ENCODE measurements at places on chromosomes 1 and 21.

DNA sequence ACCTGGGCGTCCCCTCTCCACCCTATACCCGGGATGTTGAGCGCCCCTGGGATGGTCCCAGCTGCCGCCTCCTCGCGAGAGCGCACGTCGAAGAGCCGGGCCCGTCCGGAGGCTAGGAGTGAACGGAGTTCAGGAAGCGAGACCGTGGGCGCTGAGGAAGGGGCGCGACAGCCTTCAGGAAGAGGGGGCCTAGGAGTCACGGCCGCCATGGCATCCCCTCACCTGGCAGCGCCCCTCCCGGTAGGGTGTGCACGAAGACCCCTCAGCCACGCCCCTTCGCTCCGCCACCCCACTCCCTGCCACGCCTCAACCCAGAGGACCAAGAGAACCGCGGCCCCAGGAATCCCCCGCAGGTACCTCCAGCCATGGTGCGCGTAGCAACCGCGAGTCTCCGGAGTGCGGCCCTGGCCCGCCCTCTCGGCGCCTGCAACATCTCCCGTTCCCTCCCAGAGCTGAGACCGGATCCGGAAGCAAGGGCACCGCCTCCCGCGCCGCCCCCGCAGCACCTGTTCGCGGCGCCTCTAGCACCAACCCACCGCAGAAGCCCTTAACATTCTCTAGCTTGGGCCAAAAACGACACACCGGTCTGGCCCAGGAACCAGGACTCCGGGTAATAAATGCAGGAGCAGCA, at the start of gene TSTD1:
TSTD1 (minus strand) TSS at position 442 of the 631 bp plus-strand sequence; CDS start at position 367, 75 bp downstream.
- DNase-seq = no peak

- no peak for DNase-seq
Measured at GRCh38 chr1:164772635-164773034, 213.7 kb downstream of the PBX1 start.

DNA sequence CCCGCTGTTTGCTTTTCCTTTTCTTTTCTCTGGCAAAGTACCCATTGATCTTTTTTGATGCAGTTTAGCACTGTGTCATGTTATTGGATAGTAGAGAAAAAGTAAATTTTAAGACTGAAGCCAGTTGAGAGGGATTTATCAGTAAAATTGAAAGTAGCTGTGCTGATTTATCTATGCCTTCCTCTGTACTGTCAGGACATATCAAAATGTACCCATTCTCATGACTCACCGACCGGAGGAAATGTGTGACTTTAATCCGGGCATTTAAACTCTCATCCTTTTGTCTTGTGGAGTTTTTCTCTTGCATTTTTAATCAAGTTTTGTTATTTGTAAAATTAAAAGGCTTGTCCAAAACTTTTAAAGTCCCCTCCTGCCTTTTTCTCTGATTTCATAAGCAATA, 276.6 kb upstream of the FMN2 start:
- DNase-seq = no peak

- no peak for DNase-seq
Measured at GRCh38 chr1:190416239-190416638, 61.4 kb downstream of the BRINP3 start.

DNA sequence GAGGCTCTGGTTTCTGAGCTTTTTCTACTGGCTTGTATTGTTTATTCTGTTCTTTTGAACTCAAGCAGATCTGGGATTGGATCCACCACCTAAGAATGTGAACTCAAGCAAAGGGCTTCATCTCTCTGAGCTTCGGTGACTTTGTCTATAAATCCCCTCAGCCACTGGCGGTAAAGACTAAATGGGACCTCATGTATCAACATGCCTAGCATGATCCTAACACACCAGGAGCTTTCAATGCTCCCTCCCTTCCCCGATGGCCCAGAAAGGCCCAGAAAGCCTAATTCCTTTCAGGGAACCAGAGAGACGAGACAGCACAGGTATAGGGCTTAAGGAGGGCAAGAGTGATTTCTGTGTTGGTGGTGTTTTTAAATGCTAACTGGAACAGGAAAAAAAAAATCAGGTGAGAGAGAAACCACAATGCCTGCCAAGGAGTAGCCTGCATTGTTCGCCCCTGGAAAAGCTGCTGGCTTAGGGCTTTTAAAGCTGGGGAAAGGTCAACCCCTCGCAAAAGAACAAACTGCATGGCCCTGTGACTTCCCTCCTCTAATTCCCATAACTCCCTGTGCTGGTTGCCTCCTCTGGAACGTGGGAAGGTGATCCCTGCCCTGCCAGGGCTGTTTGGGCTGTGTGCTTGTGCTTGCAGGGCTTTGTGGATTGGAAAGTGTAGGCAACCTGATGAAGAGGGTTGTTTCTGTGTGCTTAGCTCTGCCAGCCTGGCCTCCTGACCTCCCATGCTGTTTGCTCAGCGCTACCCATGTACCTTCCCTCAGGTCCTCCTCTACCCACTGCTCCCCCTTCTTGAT, 147.0 kb downstream of the PLPP3 start:
- DNase-seq = no peak

- no peak for DNase-seq
Measured at GRCh38 chr1:172238965-172239364, 181.5 kb upstream of the C1orf105 start.

- DNase-seq = peak; percentile 89
Measured at GRCh38 chr1:8525558-8526275, 207.8 kb downstream of the SLC45A1 start.

DNA sequence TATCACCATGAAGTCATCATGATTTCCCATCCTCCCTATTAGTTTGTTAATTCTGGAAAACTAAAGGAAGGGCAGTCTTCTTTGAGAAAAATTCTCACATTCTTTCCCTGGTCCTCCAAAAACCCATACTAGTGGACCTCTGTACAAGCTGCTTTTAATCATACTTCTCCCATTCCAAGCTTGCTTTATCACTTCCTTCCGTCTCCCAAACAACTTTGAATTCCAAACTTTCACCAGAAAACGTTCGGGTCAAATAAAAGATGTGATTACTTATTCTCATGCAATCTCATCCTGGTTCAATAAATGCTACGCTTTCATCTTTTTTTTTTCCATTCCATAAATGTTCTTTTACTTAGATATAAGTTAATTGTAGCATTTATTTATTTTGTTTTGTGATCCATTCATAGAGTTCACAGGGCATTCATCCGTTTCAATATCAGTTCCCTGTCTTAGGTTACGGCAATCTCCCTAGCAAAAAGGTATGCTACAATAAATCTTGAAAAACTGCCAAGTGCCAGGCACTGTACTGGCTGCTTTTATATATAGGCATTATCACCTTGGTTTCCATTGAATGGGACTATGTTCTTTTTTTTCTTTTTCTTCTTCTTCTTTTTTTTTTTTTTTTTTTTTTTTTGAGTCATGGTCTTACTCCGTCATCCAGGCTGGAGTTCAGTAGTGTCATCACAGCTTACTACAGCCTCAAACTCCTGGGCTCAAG, 100.2 kb upstream of the GREM2 start:
- DNase-seq = no peak

DNA sequence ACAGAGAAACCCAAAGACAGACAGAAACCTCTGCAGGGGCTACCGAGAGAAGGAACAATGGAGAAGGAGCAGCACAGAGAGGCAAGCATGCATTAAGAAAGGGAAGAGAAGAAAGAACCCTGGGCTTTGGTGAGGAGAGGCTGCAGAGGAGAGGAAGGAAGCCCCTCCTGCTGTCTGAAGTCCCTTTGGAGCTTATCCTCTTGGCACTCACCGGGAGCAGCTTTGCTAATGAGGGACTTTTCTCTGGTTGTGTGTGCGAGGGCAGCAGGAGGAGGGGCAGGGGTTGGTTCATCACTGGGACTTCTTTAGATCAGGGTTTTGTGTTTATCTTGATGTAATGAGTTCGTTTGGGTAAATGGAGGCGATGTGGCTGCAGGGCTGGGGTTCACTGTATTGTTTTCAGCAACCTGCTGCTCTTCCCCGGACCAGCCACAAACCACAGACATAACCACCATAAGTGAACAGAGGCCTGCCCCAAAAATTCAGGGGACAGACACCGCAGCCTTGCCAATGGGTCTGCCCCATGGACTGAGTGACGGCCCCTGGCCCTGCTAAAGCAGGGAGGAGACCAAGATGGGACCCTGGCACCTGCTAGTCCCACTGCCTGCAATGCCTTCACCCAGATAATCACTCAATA, 100.6 kb downstream of the KCND3 start:
- DNase-seq = no peak

- DNase-seq = no peak
Measured at GRCh38 chr1:32272557-32273390, 19.1 kb upstream of the HDAC1 start.

- no peak for DNase-seq
Measured at GRCh38 chr1:226692823-226693222, 46.3 kb downstream of the ITPKB start.

DNA sequence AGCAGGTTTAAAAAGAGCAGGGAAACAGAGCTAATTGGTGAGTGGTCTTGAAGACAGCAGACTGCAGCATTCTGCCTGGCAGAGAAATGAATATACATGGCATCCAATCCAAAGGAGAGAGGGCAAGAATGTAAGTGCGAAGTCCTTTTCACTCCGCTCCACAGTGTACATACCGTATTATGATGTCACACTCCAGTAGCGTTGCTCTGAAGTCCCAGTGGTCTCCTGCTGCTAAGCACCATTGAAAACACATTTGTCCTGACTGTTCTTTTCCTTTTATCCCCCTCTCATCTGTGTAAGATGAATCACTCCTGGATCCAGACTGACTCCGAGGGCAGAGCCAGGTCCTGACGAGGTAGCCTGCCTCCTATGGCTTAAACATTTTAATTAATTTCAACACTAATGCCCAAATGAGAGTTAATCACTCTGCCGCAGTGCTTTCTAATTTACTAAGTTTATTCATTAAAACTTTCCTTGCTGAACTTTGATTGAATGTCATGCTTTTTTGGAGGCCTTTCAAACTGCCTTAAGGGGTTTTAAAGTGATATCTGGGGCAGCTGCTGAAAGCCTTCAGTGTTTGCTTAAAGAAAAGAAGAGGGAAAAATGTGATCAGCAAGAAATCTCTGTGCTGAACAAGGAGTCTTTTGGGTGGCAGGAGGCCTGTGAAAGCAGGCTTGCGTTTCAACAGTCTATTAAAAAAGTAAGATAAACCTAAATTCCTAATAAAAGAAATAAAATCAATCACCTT, 227.2 kb downstream of the ATG4C start:
- no peak for DNase-seq

DNA sequence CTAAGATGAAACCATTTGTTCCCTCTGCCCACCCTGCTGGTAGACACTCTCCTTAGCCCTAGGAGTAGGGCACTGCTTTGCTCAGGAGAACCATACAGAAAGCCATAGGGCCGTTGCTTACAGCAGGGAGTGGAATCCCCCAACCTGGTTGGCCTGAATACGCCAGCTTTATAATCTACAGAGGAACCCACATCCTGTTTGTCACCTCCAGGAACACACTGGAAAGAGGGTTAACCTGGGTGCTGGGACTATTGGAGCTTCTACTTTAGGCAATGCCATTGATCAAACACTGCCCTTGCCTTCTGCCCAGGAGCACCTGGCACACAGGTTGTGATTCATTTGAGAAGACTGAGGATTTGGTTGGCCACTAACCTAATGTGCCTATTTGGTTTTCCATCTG, 124.8 kb downstream of the TNR start:
- DNase-seq = no peak

- DNase-seq = no peak
Measured at GRCh38 chr1:2267051-2267830, 39.1 kb downstream of the SKI start.

DNA sequence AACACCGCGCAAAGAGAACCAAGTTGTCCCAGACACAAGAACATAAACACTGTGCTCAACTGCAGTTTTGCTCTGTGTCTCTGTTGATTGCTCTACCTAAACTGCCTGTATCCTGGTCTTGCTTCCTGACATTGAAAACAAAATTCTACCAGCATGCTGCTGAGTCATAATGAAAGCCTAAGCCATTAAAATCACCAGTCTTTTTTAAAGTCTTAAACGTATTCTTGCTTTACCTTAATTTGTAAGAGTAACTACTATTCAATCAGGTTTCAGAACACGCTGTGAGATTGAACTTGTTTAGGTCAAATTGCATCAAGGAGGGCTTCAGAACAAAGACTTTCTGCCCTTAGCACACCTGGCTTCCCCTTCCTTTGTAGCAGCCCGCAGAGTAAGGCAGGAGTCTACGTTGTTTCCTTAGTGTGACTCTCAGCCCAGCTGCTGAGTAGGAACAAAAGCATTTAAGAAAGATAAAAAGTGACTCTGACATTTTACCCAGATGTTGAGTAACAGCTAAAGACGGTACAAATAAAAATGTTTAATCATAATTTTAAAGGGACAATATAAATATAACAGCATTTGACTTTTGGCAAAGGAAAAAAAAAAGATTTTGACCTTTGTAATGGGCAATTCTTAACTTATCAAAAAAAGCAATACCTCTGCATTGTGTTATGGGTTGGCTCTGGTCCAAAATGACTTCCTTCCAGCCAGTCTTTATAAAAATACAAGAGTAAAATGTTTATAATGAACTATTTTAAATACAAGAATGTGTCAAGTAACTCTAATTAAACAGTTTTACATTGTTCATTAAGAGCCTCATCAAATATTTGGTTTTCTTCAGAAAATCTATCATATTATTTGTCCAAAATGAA, 186.9 kb upstream of the ADGRL4 start:
- DNase-seq = no peak

DNA sequence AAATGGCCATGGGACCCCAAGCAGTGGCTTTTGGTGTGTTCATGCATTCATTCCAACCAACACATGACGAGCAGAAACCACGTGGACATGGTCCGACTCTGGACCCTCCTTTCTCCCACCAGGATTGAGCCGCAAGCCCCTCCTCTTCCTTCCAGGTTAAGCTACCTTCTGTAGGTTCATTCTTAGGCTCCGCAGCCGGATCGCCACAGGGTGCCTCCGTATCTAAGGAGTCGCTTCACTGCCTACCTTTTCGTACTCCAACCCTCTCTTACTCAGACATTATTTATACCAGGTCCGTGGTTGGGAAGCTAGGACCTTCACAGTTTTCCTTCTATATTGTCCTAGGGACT, 63.6 kb downstream of the RHBG start:
- DNase-seq = no peak

GRCh38 chr21:21199342-21200102, 201.3 kb downstream of the NCAM2 start:
- DNase-seq = no peak

GRCh38 chr1:212822956-212823355, 24.5 kb downstream of the SPATA45 start:
- no peak for DNase-seq

DNA sequence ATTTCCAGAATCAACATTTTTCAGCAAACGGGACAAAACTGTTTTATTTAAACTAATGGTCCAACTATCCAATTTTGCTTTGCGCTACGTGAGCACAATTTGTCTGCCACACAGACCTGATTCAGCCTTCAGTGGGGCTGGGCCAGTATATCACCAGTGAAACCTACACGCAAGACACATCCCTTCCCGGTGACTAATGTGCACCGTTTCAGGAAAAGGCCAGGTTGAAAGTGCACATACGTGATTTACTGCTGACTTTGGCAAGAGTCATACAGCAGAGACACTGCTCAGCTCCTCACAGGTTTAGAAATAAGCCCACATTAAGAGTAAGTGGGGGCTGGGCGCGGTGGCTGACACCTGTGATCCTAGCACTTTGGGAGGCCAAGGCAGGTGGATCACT, 5.1 kb upstream of the TMEM51 start:
- no peak for DNase-seq

- no peak for DNase-seq
Measured at GRCh38 chr1:155006601-155007101, 4.0 kb downstream of the ZBTB7B start.

Data from coronary artery (tissue), 2 donors.